ENCODE measurements at places on chromosomes 5 and 9. TPM values are rescaled to one million over a fixed set of nuclear protein-coding genes. Genes with fewer than 3 reads are reported as not detected.

The HAND1 gene
- total RNA-seq, result not detected

The TAF1L gene
- total RNA-seq, result not detected

The SLC25A2 gene
- total RNA-seq, result 0.15 TPM

The PCDHB9 gene
- total RNA-seq, result 0.15 TPM

The BSPRY gene
- total RNA-seq, result not detected

The RFESD gene
- total RNA-seq, result 1.3 TPM

The TAS2R1 gene
- not detected for total RNA-seq

Data from epithelial cell of umbilical artery (primary cell).